ENCODE measurements at places on chromosomes 12 and 14.

DNA sequence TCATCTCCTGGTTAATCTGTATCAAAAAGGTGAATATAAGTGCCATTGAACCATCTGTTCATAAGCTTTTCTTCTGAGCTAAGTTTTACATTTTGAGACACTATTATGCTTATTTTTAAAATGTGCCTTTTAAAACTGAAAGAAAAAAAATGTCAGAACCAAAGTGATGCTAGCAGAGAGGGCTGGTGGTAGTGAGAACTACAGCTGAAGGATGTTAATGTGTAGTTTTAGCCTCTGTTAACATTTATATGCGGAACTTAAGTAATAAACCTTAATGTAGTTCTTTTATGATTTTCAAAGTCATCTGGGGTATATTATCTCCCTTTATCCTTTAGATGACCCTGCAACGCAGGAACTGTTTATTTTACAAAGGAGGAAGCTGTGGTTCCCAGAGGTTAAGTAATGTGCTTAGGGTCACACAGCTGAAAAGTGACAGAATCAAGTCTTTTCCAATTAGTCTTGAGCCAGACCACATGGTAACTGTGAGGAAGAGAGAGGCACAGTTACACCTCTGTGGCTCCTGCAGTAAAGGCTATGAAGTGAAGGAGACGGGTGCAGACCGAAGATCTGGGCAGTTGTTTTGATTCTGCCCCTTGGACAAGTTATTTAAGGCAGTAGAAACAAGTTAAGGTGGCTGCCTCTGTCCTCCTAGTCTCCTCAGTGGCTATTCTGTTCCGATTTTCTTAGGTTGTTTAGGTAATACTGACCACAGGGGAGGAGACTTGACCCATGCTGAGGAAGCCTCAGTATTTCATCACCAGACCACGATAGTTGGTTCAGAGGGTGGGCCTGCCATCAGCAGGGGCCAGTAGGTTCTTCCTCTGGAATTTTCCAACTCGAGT lies 23.9 kb downstream of the GNG2 start:
- no peak for DNase-seq

- DNase-seq, result peak; percentile 25
Measured at GRCh38 chr14:75011356-75011994, 8.8 kb downstream of the EIF2B2 start.

GRCh38 chr12:77560714-77561113 lies 270.0 kb upstream of the NAV3 start:
- DNase-seq, result no peak

- DNase-seq, result no peak
Measured at GRCh38 chr12:55845785-55846496, 3.2 kb upstream of the MMP19 start.

GRCh38 chr14:58994130-58994529 lies 194.3 kb upstream of the DAAM1 start:
- no peak for DNase-seq

- DNase-seq, result no peak
Measured at GRCh38 chr14:39621678-39622077, 189.4 kb upstream of the FBXO33 start.

DNA sequence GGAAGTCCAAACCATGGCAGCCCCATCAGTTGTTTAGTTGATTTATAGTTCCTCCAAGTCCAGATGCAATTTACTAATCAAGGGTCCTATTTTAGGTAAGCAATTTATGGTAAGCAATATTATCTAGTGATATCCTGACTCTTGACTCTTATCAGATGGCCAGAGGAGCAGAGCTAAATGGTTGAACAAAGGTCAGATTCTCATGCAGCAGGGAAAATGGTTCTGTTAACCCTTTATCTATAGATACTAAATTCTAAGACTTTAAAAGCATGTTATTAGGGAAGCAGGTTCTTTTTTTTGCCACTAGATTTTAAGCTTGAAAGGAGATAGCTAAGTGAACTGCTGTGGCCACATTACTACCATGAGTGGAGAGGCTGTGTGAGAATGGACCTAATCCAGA lies 427.1 kb upstream of the FBXO33 start:
- no peak for DNase-seq

DNA sequence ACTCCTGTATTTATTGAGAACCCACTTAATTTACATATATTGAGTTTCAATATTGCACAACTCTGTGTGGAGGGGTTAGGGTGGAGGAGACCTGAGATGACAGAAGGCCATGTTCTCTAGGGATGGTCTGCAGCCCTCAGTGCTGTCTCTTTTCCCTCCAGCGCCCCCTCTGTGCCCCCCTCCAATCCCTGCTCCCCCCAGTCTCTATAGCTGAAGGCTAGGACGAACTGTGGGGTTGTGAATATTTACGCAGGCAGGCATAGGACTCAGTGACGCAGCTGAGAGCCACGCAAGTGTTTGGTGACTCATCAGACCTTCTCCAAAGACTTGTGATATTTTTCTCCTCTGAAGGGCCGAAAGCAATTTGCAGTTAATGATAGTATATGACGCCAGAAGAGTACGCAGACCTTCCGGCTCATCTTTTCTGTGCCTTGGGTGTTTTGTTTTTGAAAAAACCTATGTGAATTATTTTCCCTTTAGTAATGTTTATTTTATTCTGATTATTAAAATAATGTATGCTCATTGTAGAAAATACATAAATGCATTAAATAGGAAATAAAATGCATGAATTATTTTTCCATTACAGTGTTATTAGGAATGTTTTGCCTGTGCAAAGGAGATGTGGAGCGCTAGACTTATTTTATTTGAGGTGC lies 85.3 kb downstream of the SLC25A47 start:
- DNase-seq, result peak; percentile 7

DNA sequence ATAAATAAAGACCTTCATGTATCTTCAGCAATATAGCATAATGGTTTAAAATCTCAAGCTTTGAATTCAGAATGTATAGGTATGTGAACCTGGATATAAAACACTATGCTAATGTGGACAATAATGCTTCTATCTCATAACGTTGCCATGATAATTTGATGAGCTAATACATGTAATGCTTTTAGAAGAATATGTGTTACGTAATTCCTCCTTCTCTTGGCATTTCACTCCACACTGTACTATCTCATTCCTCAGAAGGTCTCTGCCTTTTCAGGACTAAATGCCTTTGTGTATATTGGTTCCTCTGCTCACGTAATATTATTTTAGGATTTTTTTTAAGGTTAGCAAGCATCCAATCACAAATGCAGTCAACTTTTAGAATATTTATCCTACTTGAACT lies 86.5 kb downstream of the FOXA1 start:
- no peak for DNase-seq

DNA sequence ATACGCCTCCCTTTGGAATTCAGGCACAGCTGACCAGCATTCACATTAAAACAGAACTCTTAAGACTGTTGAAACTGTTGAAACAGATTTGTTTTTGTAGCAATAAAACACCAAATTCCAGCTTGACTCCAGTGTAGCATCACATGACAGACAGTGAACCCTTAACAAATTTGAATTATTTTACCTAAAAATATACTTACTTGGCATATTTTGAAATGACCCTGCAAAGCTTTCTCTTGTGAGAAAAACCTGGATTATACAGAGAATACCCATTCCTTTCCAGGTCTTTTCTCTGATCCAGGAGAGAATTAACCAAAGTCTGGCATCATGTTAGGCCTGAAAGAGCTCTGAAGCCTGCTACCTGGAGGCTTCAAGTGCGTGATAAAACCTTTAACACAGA lies 410.3 kb downstream of the FOXG1 start:
- DNase-seq, result no peak

All from fibroblast of skin of left biceps (primary cell).